H1 (cell line): ENCODE measurements at places on chromosomes 4 and X.

GRCh38 chrX:51893931-51894696, 691 bp downstream of the MAGED1 start:
- no peak for DNase-seq

DNA sequence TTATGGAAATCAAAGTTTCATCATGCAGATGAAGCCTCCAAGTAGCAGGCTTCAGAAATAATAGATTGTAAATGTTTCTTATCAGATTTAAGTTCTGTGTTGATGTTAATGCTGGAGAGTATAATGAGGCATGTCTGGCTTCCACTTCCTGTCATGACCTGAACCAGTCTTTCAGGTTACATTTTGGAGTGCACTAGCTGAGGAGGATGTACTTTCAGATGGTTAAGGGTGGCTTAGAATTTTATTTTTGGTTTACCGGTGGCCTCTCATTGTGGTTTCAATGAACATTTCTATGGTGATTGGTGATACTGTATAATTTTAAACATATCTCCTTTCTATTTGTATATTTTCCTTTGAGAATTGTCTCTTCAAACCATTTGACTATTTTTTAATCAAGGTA, 890.4 kb downstream of the SH3BGRL start:
- no peak for DNase-seq

- no peak for DNase-seq
Observed at GRCh38 chr4:87865288-87865687, 32.5 kb downstream of the MEPE start.

GRCh38 chr4:179634862-179635261, 2192.6 kb upstream of the AGA start:
- no peak for DNase-seq

GRCh38 chr4:85783483-85783882, 308.5 kb downstream of the ARHGAP24 start:
- no peak for DNase-seq

DNA sequence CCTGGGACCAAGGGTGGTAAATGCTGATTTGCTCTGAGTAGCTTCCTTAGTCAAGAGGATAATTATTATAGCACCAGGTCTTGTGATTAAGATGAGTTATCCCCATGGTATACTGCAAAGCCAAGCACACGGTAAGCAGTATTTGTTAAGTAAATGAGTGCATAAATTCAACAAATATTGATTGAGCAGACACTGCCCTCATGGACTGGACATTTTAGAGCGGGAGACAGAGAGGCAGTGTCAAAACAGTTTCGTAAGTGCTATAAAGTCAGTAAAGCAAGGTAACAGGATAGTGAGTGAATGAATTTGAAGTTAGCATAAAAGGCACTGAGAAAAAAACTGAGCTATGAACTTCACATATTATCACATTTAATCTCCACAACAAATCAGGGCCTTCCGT, 13.9 kb downstream of the PHF8 start:
- DNase-seq = no peak

DNA sequence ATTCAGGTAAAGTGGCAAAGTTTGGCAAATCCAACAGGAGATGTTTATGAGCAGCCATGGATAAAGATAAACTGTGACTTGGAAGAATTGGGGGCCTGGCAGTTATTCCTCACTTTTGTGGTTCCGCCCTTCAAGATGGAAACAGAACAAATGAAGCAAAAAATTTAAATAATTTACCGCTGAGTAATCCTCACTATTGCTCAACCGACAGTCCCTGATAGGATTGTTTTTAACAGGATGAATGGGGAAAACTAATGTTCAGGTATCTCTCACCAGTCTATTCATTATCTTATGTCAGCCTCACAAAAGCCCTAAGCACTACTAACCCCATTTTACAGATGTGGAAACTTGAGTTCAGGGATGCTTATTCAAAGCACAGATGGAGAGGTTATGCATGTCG, 90.8 kb downstream of the FNIP2 start:
- no peak for DNase-seq

GRCh38 chr4:55020131-55020530, 105.3 kb downstream of the KDR start:
- no peak for DNase-seq

- DNase-seq = no peak
Observed at GRCh38 chr4:175807547-175807946, 4.5 kb downstream of the GPM6A start.

DNA sequence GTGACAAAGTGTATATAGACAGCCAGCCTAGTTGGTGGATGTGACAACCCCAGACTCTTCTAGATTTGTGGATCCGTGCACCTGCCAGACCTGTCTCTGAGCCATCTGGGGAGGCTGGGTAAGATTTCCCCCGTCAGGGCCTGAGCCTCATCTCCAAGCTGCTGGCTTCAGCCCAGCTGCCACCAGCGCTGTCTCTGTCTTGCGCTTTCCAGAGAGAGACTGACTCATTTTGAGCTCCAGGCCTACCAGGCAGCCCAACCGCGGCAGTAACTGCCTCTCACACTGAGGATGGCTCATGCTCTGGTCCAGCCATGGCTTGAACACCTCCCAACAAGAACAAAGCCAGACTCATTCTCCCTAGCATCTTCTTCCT, 26.4 kb downstream of the NOP14 start:
- no peak for DNase-seq

- DNase-seq = peak; percentile 54
Observed at GRCh38 chr4:23979534-23979933, 89.7 kb upstream of the PPARGC1A start.

DNA sequence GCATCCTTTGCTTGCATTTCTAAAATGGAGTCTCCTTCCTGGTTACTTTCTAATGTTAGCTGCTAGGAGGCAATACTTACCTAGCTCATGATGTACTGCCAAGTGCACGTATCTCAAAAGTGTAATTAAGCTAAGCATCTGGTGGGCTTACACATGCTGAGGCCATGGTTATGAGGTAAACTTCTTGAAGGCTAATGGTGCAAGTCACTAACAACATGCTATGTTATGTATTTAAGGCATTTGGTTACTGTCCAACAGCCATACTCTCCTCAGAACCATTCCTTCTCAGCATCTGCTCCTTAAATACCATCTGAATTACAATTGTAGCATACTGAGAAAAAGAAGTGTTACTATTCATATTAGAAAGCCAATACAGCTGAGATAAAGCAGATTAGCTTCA, 318.6 kb upstream of the BMP3 start:
- no peak for DNase-seq

DNA sequence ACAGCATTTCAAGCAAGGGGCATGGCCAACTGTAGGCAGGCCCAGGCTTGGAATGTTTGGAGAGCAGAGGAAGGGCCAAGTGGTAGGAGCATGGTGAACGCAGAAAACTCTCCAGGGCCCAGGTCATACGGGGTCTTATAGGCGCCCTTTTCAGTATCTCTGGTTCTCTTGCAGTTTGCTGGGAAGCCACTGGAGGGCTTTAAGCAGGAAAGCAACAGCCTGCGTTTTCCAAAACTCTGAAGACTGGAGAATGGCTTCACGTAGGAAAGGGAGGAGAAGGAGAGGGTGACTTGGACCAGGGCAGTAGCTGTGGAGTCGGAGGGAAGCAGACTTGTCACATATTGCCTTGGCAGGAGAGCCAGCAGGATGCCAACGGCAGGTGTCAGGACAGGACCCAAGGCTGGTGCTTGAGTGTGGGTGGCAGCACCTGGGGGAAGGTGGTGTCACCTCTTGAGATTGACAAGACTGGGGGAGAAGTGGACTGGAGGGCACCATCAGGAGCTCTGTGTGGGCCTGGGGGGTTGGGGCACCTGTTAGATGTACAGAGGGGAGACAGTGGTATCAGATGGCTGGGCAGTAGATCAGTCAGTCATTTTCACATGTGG, 21.9 kb downstream of the TKTL1 start:
- DNase-seq = no peak

DNA sequence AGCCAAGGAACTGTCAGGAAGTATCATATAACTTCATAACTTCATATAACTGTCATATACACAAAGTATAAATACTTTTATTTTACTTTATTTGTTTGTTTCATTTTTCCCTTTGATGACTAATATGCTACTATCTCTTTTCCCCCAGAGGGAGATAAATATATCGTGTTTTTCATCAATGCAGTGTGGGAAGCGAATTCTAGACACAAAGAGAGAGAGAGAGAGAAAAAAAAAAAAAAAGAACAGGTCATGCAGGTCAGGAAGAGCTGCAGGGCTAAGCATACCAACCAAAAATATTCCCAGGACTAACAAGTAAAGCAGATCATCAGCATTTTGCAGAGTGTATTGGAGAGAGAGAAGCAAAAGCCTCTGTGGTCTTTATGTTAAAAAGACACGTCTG, 1849.2 kb downstream of the STIM2 start:
- DNase-seq = no peak
